ENCODE measurements at places on chromosomes 4 and X. TPM values are rescaled to one million over a fixed set of nuclear protein-coding genes. Genes with fewer than 3 reads are reported as not detected.

The HTN3 gene
- not detected for total RNA-seq

The KIAA1210 gene
- total RNA-seq, result not detected

The EXOC1L gene
- not detected for total RNA-seq

The UGT2A2 gene
- not detected for total RNA-seq

The GLUD2 gene
- total RNA-seq, result 3.1 TPM

The MAGEC2 gene
- not detected for total RNA-seq

The ADH7 gene
- total RNA-seq, result not detected

The PCYT1B gene
- not detected for total RNA-seq

The ARHGAP36 gene
- not detected for total RNA-seq

The EDA gene
- total RNA-seq, result 0.36 TPM

The SHOX gene
- total RNA-seq, result not detected

The ARHGAP6 gene
- total RNA-seq, result not detected

The RS1 gene
- total RNA-seq, result not detected

The NWD2 gene
- not detected for total RNA-seq

The ZDHHC15 gene
- total RNA-seq, result not detected

The TMPRSS11A gene
- total RNA-seq, result not detected

The PLRG1 gene
- total RNA-seq, result 59.2 TPM

The TENM3 gene
- total RNA-seq, result 1.5 TPM

The PI4K2B gene
- total RNA-seq, result 7.8 TPM
